ENCODE measurements at places on chromosomes 16 and 17.

- no peaks in the 10 kb centered on the region for H3K4me1 ChIP-seq
- H3K4me3 ChIP-seq, result no peak overlapping the region
- no peak for DNase-seq
- H3K27ac ChIP-seq, result no peak overlapping the region
These were observed 9.6 kb upstream of the TMEM220 start for GRCh38 chr17:10739386-10739785.

DNA sequence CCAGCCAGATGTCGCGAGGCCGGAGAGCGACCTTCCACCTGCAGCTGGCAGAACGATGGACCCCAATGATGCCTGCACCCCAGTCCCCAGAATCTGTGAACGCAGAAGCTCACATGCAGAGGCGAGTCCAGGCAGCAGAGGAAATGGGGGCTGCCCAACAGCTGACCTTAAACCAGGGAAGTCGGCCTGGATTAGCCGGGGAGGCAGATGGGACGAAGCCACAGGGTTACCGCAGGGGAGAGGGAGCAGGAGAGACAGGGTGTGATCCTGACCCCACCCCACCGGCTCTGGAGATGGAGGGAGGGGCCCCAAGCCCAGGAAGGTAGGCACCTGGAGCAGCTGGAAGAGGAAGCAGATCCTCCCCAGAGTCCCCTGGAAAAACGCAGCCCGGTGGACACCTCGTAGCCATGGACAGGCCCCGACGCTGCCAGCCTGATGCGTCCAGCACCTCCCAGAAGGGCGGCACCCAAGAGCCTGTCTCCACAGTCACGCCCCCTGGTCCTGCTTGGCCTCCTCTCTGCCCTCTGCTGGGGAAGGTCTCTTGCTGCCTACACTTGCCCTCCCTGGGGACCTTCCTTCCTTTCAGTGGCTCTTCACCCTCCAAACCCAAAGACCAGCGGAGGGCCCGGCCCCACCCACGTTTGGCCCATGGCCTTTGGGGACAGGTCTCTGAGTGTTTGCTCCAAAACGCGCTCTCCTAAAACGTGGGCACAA, 37.3 kb downstream of the PIEZO1 start:
- H3K4me3 ChIP-seq, result no peak overlapping the region
- H3K27me3 ChIP-seq, result no peaks in the 10 kb centered on the region
- H3K4me1 ChIP-seq, result peaks cover 9% of the 10 kb centered on the region
- H3K36me3 ChIP-seq, result no peaks in the 10 kb centered on the region
- no peak overlapping the region for H3K27ac ChIP-seq
- no peak for DNase-seq

- H3K4me1 ChIP-seq, result no peaks in the 10 kb centered on the region
- no peak overlapping the region for H3K4me3 ChIP-seq
- no peaks in the 10 kb centered on the region for H3K27me3 ChIP-seq
- no peak overlapping the region for H3K27ac ChIP-seq
These were observed 147.4 kb downstream of the TMEM132E start for GRCh38 chr17:34726536-34727384.

DNA sequence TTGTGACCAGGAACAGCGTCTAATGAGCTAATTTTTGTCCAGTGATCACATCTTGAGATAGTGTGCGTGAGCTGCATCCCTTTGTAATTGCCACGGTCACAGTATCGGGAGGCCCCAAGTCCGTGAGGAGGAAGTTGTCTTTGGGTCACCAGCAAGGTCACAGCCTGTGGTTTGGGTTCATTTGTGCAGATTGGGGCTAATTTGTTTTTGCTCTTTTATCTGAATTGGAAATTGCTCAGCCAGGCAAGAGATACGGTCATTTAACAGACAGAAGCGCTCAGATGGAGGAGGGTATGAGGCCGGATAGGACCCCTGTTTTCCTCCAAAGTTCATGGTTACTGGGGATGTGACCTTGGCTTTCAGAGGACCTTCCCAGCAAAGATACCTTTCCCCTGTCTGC, 174.1 kb downstream of the SNX29 start:
- DNase-seq, result no peak
- no peaks in the 10 kb centered on the region for H3K27me3 ChIP-seq
- no peak overlapping the region for H3K27ac ChIP-seq
- H3K36me3 ChIP-seq, result peaks cover 4% of the 10 kb centered on the region
- no peaks in the 10 kb centered on the region for H3K4me1 ChIP-seq

DNA sequence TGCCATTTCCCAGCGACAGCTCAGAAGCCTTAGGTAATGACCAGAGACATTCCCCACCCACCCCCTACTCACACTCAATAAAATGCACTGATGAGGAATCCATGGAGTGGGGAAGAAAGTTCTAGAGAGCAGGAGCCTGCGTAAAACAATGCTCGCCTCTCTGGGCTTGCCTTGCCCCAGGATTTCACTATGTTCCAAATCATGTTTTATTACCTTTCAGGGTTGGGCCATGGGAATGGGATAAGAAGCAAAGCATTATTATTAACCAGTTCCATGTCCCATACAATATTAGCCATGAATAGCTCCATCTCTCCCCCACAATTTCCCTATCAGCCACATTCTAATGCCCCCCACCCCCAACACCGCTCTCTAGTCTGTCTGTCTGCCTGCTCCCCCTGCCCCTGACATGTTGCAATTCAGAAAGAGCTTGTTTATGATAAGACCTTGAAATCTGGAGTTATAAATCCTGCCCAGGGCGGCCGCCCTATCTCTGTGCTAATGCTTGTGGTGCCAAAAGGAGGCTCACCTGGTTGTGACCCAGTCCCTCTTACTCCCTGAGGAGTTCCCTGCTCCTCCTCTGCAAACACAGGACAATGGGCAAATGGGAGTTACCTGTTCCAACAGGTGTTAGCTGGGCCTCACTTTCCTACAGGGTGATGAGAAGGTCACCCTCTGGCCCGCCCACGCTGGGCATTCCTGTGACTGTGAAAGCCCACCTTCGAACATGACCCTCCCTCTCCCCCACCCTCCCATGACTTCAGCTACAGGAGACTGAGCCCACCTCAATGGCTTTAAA, 28.0 kb upstream of the DDX52 start:
- no peaks in the 10 kb centered on the region for H3K36me3 ChIP-seq
- H3K27ac ChIP-seq, result no peak overlapping the region
- no peaks in the 10 kb centered on the region for H3K4me1 ChIP-seq
- DNase-seq, result no peak

GRCh38 chr17:32588982-32589381, 102.2 kb downstream of the CDK5R1 start:
- no peak overlapping the region for H3K4me3 ChIP-seq
- no peaks in the 10 kb centered on the region for H3K27me3 ChIP-seq
- DNase-seq, result no peak
- no peak overlapping the region for H3K27ac ChIP-seq
- H3K36me3 ChIP-seq, result peaks cover 7% of the 10 kb centered on the region

Data from ascending aorta (tissue), 2 donors.